ENCODE measurements at places on chromosomes 11 and 22.
A peak's percentile ranks its signal among the peaks of the same experiment; 100 is the strongest.

- peak; percentile 49 for DNase-seq
These were observed 47.7 kb upstream of the CSNK2A3 start for GRCh38 chr11:11400635-11401232.

DNA sequence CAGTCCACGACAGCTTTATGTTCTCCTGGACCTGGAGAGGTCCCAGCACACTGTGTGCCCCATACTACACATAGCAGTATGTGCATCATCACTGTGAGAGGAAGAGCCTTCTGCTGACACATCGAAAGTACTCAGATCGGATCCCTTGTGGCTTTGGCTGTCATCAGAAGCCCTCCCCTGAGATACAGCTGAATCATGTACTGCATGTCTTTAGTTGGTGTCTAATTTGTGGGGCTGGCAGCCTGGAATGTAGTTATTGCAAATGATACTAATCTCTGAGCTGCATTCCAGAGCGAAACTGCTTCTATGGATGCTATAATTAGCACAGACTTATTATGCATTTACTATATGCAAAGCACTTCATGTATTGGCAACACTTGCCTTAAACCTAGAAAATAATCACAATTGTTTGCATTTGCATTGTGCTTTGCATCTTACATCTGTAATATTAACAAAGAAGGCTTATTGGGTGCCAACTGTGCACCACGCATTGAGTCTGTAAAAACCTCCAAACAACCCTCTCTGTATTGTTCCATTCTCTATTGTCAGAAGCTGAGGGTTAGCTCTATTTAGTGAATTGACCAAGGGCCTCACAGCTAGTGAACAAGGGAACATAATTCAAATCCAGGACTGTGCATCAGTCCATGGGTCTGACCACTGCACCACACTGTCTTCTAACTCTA lies 89.2 kb upstream of the CRTAM start:
- DNase-seq: no peak

GRCh38 chr11:101226617-101227016 lies 97.0 kb upstream of the PGR start:
- no peak for DNase-seq

DNA sequence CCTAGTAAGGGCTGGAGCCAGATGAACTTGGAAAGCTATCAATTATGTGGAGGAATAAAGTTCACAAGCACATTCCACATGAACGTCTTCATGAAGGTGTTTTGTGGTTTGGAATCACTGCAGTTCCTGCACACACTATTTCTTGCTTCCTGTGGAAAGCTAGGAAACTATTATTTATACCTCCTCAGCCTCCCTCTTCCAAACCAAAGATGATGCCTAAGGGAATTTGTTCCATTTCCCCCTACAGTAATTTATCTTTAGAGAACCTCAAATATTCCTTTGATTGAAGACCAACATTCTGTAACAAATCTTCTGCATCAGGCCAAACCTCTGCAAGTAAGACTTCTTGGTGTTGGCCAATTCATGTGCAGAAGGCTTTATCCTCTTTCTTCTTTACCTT lies 115.8 kb upstream of the ARHGAP20 start:
- DNase-seq: no peak

GRCh38 chr11:10221342-10221741 lies 72.7 kb downstream of the SBF2 start:
- no peak for DNase-seq

GRCh38 chr11:94219771-94220170 lies 84.6 kb upstream of the IZUMO1R start:
- no peak for DNase-seq
